ENCODE measurements at places on chromosomes 7 and 10. TPM values are rescaled to one million over a fixed set of nuclear protein-coding genes. Genes with fewer than 3 reads are reported as not detected.

DNA sequence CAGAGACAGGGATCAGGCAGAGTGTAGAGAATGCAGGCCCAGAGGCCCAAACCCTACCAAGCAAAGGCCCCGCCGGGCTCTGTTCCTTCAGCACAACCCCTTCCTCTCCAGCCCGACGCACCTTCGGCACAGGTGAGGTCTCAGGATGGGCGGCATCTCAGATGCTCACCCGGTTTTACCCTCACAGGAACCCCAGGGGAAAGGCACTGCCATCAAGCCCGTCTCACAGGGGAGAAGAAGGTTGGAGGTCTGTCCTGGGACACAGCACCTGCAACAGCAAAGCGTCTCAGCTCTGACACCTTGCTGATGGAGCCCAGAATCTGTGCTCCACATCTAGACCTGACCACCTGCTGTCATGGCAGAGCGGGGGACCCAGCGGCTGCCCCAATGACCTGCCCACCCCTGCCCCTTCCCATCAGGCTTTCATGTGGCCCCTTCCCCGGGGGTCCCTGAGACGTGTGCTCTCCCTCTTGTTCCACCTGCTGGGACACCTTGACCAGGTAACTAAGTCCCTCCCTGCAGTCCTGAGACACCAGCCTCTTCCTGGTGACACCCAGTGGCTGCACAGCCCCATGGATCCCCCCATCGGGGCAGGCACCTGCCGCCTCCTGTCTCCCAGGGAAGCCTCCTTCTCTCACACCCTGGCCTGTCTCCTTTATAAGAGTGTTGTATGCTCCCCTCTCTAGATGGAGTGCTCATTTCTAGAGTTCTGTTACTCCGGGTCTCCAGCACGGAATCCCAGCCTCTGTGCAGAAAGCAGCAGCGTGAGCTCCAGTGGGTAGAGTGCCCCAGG, 315.6 kb downstream of the DNAJB6 start:
- peaks cover 5% of the 10 kb centered on the region for H3K36me3 ChIP-seq
- H3K4me3 ChIP-seq: no peak overlapping the region
- no peak for DNase-seq
- H3K27me3 ChIP-seq: no peaks in the 10 kb centered on the region

DNA sequence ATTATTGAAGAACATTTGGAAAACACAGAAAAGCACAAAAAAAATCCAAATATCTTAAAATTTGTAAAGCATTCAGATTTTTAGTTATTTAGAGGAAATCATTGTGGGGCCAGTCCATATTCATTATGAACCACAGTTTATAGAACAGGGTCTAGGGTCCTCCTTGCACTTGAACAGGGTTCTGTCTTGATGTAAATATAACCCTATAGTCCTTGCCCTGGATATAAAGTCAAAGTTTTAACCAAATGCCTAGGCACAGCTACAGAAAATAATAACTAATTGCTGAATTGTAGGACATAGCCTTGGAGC, 25.6 kb downstream of the CASP7 start:
- peaks cover 6% of the 10 kb centered on the region for H3K36me3 ChIP-seq
- no peaks in the 10 kb centered on the region for H3K27me3 ChIP-seq
- H3K4me1 ChIP-seq: peaks cover 5% of the 10 kb centered on the region
- no peak for DNase-seq
- no peak overlapping the region for H3K27ac ChIP-seq

DNA sequence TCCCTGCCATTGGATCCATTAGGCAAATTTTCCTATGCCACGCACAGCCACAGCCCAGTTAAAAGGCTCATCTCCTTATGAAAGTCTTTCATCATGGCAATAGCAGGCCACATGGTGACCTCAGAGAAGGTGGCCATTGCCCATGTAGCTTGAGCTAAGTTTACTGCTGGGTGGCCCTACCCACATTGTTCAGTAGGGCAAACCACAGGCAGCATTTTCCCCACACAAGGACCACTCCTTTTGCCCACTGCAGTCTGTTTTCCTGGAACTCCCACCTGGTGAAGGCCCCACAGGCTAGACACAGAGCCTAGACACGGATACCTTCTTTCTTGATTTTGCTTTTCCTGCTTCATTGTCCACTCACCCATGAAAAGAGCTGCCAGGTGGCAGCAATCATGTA, 101.5 kb upstream of the NPVF start:
- no peak for DNase-seq
- H3K27ac ChIP-seq: no peak overlapping the region
- peaks cover 54% of the 10 kb centered on the region for H3K27me3 ChIP-seq
- no peaks in the 10 kb centered on the region for H3K36me3 ChIP-seq

DNA sequence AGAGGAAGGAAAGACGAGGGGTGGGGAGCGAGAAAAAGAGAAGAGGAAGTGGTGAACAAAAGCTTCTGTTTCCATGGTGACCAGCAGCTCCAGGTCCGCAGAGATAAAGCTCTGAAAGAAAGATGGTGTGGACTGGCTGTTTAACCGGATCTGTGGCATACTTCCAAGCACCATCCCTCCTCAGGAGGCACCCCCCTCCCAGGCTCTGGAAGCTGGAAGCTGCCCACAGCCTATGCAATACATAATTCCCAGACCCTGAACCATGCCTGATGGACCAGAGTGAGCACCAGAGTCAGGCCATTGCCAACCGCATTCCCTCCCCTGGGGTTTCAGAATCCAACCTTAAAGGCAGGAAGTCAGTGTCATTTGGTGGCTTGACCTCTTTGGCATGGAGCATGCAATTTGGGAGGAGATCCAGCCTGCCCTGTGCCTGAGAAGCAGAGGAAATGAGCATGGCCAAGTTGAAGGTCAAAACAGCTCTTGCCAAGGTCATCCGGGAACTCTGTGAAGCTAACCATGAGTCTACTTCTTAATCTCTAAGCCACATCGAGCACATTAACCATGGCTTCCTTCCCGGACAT, 22.2 kb upstream of the CPXM2 start:
- DNase-seq: no peak
- H3K36me3 ChIP-seq: no peaks in the 10 kb centered on the region
- H3K27ac ChIP-seq: no peak overlapping the region
- H3K27me3 ChIP-seq: peaks cover 75% of the 10 kb centered on the region
- H3K4me3 ChIP-seq: no peak overlapping the region
- no peaks in the 10 kb centered on the region for H3K4me1 ChIP-seq

DNA sequence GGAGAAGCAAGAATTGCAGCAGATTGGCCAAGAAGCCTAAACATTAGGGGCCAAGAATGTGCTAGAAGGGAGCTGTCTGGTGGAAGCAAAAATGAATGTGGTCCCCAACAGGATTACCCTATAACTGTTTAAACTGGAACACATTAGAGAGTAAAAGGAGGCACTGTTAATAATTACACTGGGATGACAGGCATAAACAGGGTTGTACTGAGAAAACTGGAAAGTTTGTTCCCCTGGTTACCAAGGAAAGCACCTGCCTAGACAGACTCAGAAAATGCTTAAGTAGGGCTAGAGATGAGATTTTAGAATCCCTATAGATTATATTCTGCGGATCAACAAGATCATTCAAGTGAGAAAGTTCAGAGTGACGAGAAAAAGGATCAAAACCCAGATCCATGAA, 100.8 kb downstream of the CTTNBP2 start:
- peaks cover 12% of the 10 kb centered on the region for H3K4me1 ChIP-seq
- H3K27me3 ChIP-seq: peaks cover 26% of the 10 kb centered on the region
- no peak overlapping the region for H3K27ac ChIP-seq
- peaks cover 5% of the 10 kb centered on the region for H3K36me3 ChIP-seq

Gene WEE2
- not detected for total RNA-seq

Data from MCF 10A (cell line).